ENCODE measurements at places on chromosomes 6 and 20.

GRCh38 chr6:27810768-27811450, 101.3 kb downstream of the OR2B2 start:
- no peak for DNase-seq

GRCh38 chr6:147055821-147056392, 148.3 kb upstream of the STXBP5 start:
- DNase-seq, result no peak

DNA sequence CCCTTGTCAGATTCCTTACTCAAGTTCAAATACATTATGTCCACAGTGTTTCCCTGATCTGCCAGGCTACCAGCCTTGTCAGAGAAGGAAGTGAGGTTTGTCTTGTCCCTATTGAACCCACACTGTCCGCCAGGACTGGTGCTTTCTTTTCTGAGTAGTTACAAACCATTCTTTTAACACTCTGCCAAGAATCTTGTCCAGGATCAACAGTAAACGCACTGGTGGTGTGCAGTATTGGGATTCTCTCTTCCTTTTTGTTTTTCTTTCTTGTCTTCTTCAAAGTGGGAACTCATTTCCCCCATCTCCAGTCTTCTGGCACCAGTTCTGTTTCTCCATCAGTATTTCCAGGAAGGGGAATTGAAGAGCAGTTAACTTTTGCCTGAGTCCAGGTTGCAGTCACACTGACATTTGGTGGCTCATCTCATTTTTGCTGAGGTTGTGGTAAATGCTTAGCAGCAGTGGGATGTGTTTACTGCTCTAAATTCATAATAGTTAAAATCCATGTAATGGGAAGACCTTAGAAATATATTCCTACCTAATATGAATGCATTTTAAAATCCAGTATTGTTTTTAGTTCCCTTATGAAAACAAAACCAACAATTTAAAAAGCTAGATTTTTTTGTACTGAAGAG, 295.3 kb downstream of the PRL start:
- no peak for DNase-seq

GRCh38 chr6:10383331-10384090, 31.4 kb downstream of the TFAP2A start:
- no peak for DNase-seq
